ENCODE measurements at places on chromosomes 6 and 20.

GRCh38 chr20:23654000-23654399, 16.2 kb upstream of the CST3 start:
- DNase-seq: no peak

- DNase-seq: no peak
These were observed 627.6 kb downstream of the HTR1B start for GRCh38 chr6:76835695-76836094.

DNA sequence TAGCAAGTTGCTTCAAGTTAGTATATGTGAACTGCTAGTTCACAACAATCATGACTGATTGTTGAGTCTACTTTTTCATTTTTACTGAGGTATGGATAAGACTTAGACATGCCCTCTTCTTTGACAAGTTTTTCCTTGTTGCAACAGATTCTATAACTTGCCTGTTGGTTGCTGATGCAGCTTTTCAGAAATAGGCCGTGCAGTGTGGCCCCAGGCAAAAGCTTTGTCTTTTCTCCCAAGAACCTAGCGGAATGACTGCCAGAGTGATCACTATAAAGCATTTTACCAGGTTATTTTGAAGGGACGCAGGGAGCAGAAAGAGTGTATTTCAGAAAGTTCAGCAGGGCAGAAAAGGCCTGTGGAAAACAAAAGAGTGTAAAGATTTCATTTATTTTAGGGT, 16.0 kb downstream of the HECA start:
- no peak for DNase-seq

DNA sequence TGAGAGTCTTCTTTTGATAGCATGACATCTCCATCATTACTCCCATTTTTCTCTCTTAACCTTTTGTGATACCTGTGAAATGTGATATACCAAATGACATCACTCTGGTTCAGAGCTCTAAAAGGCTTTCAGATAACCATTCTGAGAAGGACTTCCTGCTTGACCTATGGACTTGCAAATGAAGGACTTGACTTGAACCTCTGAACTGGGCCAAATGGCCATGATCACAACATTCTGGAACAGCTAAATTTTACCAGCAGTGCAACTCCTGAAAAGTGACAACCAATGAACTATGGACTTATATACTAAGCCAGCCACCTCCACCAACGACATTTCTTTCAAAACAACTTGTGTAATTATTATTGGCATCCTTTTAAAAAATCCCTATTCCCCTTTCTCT, 1085.8 kb upstream of the CITED2 start:
- DNase-seq: no peak

GRCh38 chr20:25865715-25866656, 169.3 kb upstream of the ZNF337 start:
- no peak for DNase-seq

DNA sequence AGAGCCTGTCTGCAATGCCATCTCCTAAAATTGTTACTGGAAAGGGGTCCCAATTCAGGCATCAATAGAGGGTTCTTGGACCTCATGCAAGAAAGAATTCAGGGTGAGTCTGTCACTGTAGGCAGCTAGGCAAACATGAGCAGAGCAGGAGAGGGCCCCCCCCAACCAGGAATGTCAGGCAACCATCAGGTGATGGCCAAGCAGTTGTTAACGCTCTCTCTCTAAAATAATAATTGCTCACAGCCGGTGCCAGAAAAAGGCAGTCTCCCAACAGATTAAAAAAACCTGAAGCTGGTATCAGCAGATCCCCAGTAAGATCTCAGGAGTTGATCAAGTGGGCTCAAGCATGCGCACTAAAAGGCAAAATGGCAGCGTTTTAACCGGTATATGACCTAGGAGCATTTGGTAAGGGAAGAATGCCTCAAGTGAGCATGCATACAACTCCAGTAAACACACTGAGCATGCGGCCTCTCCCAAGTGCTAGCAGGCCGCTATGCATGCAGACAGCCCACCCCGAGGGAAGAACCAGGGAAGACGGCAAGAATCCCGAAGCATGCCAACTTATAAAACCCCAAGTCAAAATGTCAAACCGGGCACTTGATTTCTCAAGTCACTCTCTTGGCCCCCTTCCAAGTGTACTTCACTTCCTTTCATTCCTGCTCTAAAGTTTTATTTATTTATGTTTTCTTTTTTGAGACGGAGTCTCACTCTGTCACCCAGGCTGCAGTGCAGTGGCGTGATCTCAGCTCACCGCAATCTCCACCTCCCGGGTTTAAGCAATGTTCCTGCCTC, 44.0 kb upstream of the RNGTT start:
- DNase-seq: no peak

GRCh38 chr20:15923030-15923776, 650.0 kb downstream of the KIF16B start:
- DNase-seq: no peak

- DNase-seq: no peak
These were observed 28.6 kb downstream of the KIF25 start for GRCh38 chr6:168025831-168026710.

GRCh38 chr20:50083034-50083433, 29.9 kb downstream of the UBE2V1 start:
- no peak for DNase-seq

- no peak for DNase-seq
These were observed 41.7 kb upstream of the AIG1 start for GRCh38 chr6:143018955-143019354.

DNA sequence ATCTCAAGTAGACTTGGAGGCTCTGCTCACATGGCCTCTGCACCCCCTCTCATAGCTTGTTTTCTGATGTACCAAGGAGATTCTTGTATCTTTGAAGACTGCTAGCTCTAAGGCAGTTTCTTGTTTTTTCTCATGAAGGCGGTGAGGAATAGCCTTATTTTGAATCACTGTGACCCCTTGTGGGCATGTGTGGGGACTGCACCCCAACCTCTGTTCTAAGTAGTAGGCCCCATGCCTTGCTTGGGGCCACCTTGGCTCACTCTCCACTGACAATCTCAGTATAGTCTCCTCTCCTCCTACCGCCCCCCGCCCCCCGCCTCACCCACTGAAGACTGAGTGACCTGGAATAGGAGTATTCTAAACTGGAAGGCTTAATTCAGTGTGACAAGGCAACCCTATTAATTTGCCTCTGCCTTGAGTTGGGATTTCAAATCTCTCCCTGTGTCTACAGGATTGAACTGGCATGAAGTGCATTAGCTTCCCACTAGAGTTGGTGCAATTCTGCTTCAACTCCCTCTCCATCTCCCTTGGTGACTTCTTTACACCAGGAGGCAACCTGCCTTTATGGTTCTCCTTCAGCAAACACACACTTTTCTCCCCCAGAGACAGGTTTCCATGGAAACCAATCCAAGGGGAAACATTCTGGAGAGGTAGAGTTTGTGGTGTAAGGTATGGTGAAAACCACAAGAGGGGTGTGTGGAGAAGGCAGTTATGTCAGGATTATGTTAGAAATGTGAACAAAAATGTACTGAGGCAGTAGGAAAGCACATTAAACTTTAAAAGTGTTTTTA, 75.4 kb upstream of the ECI2 start:
- DNase-seq: peak; percentile 37

- DNase-seq: peak; percentile 9
These were observed 31.8 kb upstream of the GMPR start for GRCh38 chr6:16206595-16207037.

DNA sequence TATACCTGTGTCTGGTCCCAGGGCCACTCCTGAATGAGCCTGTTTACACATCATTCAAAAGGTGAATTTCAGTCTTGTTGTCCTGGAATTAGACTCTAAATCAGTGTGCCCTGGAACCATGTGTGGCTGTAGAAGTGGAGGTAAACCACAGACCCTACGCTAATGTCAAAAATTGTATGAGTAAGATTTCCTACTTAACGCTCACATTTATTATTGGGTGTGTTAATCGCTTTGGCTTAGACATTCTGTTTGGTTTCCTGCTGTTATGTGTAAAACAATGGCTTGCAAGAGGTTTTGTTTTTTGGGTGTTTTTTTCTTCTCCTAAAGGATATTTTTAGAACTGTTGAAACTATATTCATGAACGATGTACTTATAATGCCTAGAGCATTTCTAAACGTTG, 19.3 kb downstream of the PLCB1 start:
- DNase-seq: no peak

DNA sequence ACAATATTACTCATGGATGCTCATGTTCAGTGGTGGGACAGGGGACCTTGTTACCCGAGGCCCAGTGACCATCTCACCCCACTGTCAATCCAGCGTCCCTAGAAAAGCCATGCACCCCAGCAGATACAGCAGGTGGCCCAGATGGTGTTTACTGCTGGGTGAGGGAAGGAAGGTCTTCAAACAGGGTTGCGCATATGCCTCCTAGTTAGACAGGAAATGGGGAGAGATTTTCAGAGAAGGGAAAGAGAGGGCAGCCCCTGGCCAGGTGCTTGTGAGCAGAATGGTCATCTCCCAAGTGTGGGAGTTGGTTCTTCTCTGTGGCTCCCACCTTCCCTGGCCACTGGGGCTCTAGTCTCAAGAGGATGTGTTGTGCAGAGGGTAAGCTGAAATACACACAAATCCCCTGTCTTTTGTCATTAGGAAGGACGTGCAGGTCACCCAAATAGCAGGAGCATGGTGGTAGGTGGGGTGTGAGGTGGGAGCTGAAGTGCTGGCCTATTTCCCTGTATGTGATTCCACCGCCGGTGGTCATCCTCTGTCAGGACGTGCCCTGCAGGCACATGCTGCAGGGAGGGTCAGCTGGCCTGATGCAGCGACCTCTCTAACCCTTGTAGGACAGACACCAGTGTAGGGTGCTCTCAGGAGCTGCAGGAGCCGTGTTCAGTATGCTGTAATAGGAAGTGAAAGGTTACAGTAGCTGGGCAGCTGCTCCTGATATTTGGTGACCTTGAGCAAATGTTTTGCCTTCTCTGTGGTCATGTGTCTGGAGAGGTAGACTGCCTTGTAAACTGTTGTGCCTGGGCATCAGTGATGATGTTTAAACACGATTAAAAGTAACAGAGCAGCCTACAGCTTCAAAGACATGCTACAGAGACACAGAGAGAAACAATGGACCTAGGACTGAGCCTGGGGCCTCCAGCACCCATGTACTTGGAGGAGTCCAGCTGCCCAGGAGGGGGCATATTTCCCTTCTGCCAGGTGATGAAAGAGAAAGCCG, 3.2 kb upstream of the CST3 start:
- DNase-seq: no peak

- no peak for DNase-seq
These were observed 12.8 kb downstream of the MYLK4 start for GRCh38 chr6:2737885-2738284.

- DNase-seq: no peak
These were observed 33.0 kb downstream of the OVOL2 start for GRCh38 chr20:18024606-18025127.

DNA sequence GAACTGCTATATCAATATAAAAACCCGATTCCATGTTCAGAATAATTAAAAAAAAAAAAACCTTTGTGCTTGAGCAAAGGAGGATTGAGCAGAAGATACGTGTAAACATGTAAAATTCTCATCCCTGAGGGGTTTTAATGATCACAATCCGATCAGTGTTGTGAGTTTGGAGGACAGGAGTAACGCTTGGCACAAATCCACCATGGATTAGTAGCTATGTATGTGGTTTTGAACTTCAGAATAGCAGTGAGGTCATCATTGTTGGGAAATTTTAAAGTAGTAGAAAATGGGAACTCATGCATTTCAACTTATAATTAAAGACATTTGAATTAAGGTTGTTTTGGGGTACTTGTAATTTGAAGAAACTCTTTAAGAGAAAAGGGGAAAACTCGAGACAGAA, 203.2 kb downstream of the RPS12 start:
- no peak for DNase-seq

DNA sequence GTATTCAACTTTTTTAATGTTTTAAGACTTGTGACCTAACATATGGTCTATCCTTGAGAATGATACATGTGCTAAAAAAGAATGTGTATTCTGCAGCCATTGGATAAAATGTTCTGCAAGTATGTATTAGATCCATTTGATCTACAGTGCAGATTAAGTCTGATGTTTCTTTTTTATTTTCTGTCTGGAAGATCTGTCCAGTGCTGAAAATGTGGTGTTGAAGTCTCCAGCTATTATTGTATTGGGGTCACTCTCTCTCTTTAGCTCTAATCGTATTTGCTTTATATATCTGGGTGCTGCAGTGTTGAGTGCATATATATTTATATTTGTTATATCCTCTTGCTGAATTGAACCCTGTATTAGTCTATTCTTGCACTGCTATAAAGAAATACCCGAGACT, 44.2 kb upstream of the TRIM39 start:
- no peak for DNase-seq

GRCh38 chr6:43913375-43914271, 143.6 kb downstream of the VEGFA start:
- DNase-seq: no peak

DNA sequence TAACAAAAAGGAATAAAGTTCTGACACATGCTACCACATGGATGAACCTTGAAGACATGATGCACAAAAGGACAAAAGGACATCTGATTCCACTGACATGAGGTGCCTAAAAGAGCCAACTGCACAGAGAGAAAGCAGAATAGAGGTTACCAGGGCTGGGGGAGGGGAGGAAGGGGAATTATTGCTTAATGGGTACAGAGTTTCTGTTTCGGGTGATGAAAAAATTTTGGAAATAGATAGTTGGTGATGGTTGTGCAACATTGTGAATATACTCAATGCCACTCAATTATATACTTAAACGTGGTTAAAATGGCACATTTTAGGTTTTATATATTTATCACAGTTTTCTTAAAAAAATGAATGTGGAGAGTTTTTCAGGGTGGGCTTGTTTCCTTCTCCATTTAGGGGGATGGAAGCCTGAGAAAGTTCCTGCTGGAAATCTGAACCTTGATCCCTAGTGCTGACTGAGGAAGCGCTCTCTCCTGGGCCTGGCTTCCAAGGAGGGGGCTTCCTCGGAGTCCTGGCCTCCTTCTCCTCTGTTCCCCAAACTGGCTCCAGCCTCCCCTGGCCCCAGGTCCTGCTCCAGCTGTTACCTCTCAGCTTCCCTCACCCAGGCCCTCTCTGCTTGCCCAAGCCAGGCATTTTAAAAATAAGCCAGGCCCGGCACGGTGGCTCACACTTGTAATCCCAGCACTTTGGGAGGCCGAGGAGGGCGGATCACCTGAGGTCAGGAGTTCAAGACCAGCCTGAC, 79.2 kb downstream of the NOL4L start:
- no peak for DNase-seq

- no peak for DNase-seq
These were observed 209.5 kb downstream of the SAMD5 start for GRCh38 chr6:147717991-147718390.

DNA sequence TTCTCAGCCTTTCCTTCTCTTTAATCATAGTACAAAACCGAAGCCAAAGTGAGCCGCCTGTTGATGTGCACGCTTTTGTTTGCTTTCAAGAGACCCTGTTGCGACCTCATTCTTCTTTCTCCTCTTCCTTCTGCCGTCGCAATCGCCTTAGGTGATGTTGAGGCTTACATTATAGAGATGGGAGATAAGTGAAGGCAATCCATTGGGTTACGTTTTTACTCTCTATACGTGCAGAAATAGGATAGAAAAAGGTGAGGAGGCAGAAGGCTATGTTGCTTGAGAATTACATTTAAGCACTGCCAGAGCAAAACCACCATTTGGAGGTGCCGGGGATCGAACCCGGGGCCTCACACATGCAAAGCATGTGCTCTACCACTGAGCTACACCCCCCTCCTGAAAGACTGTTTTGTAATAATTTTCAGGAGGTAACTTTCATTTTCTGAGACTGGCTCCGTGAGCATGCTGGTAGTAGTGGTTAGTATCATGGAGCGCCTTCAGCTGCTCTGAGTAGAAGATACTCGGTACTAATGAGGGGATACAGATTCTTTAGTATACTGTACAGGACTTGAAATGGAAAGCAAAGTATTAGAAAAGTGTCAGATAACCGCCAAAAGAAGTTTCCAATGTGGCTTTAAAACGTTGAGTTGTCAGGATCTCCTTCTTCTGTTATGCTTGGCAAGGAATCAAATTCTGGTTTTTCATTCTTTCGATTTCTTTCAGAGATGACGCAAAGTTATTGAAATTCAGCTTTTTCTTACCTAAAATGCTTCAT, 165.6 kb downstream of the TRIM27 start:
- no peak for DNase-seq
